GM19239 (cell line): ENCODE measurements at places on chromosomes 16 and 17.

- DNase-seq, result no peak
Measured at GRCh38 chr16:29844575-29845331, 18.3 kb downstream of the CDIPT start.

- no peak for DNase-seq
Measured at GRCh38 chr16:78116946-78117345, 17.5 kb downstream of the WWOX start.

DNA sequence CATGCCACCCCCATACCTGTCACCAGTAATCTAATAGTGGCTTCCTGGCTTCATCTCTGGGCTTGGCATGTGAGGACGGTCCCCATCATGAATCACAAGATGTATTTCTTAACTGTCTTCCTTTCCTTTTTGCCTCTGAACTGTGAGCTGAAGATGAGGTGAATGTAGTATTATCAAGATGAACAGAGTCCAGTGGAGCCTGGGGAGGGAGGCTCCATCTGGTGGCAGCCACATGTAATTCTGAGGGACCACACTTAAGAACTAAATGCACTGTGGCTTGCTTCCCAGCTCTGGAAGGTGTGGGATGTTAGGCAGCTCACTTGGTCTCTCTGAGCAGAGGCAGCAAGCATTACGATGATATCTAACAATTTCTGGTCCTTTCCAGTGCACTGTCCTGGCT, 354.9 kb upstream of the ASIC2 start:
- DNase-seq, result no peak

- no peak for DNase-seq
Measured at GRCh38 chr17:81160747-81161453, 4.4 kb upstream of the PVALEF start.

- DNase-seq, result peak; percentile 29
Measured at GRCh38 chr17:18039535-18040260, 490 bp downstream of the GID4 start.

DNA sequence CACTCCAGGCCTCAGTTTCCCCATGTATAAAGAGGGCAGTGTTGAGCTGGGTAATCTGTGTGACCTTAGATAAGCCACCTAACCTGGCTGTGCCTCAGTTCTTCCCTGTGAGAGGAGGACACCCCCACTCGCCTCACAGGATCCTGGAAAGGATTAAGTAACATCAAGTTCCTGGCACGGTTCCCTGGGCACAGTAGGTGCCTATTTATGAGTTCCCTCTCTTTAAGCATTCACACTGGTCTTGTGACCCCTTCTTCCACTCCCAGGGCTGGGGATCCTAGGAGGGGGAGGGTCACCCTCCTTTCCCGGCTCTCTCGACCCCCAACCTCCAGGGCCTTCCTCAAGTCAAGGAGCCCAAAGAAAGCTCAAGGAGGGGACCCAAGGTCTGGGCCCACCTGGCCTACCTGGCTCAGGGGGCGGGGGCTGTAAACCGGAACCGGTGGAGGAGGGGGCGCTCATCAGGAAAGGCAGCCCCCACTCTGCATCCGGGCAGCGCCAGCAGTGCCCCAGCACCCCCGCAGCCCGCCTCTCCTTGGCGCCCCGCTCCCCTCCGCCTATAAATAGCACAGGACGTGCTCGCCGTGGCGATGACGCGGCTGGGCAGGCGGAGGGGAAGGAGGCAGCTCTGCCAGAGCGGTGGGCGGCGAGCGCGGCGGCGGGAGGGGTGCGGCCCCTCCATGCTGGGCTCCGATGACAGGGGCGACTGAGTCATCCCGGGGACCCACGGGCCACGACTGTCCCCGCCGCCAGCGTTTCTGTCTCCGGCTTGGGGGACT, 9.4 kb downstream of the RPL19 start:
- DNase-seq, result no peak

GRCh38 chr16:30351586-30352419, 3.3 kb downstream of the CD2BP2 start:
- no peak for DNase-seq

DNA sequence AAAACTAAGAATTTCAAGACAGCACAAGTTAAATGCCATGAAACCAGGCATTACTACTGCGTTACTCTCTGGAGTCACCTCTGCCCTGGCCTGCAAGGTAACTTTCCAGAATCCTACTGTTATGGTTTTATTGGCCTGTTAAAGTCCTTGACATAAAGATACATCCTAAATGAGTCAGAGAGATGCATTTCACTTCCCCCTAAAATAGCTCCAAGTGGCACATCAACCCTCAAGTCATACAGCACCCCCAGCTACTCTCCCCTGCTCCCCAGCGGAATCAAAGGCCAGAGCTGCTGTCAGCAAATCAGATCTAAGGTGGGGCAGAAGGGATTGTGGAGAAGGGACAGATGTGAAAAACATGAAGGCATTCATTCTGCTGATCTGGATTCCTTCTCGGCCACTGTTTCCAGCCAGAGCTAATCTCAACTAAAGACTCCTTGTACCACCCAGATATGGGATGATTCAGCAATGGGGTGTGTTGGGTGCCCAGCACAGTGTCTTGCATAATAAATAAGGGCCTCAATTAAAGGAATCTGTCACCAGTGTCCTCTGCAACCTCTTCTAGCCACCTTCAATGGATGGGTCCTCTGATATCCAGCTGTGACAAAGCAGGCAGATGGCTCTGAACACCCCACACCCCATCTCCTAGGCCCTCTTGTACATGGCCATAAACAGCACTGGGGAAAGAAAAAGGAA, 8.5 kb upstream of the CCL1 start:
- no peak for DNase-seq

- no peak for DNase-seq
Measured at GRCh38 chr16:83306961-83307593, 500.7 kb upstream of the HSBP1 start.

DNA sequence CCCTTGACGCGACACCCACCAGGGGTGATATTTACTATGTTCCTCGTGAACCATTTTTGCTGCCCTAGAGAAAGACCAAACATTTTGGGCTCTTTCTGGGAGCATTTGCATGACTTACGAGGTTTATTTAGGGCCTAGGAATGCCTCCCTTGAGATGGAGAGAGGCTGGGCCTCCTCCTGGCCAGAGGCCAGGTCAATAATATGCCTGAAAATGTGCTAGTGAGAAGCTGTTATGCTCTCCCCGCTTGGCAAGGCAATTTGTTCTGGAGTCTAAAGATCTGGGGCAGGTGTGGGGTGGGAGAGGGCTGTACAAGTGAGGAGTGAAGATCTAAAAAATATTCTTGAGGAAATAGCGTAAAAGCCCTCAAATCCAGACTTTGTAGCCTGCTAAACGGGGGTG, 587.3 kb upstream of the CDH5 start:
- no peak for DNase-seq

- no peak for DNase-seq
Measured at GRCh38 chr16:82694239-82694874, 67.6 kb downstream of the CDH13 start.

DNA sequence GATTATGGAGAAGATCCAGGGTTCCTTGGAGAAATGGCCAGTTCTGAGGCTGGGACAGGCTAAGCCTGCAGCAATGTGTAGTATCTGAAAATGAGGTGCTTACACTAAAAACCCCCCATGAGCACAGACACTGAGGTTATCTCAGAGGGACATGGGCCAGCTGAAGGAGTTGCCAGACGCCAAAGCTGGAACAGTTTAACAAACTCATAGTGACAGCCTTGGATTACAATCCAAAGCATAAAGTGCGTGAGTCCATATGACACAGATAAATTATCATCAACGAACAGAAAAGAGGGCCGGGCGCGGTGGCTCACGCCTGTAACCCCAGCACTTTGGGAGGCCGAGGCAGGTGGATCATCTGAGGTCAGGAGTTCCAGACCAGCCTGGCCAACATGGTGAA, 11.2 kb upstream of the CAPN15 start:
- no peak for DNase-seq

DNA sequence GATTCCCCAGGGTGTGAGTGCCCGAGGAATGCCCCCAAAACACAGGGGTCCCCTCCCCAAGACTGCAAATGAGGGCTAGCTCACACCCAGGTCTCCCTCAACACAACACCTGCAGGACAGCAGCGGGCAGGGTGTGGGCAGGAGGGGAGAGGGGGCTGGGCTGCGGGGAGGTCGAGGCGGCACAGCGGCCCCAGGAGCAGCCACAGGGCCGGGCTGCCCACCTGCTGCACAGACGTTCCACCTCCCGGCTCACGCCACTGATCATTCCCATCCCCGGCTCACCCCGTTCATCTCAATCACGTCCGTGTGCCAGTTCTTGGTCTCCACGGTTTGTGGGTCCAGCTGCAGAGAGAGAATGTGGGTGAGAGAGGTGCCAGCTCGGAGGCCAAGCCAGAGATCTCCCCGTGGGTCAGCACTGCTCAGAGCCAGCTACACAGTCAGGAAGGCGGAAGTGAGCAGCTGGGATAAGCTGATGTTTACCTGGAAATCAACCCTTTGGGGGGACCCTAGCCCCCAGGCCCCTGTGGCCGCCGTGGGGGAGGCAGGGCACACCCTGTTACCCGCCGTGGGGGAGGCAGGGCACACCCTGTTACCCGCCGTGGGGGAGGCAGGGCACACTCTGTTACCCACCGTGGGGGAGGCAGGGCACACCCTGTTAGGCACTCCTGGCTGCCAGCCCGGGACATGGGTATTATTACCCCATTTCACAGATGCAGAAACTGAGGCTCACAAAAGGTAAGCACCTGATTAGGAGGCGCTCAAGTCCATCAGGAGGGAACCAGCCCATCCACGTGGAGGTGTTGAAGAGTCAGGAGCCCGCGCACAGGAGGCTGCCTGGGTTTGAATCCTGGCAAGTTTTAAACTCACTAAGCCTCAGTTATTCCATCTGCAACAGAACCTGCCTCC, 16.1 kb downstream of the TIMM22 start:
- DNase-seq, result no peak

GRCh38 chr17:1035546-1036170, 38.7 kb downstream of the TIMM22 start:
- no peak for DNase-seq

DNA sequence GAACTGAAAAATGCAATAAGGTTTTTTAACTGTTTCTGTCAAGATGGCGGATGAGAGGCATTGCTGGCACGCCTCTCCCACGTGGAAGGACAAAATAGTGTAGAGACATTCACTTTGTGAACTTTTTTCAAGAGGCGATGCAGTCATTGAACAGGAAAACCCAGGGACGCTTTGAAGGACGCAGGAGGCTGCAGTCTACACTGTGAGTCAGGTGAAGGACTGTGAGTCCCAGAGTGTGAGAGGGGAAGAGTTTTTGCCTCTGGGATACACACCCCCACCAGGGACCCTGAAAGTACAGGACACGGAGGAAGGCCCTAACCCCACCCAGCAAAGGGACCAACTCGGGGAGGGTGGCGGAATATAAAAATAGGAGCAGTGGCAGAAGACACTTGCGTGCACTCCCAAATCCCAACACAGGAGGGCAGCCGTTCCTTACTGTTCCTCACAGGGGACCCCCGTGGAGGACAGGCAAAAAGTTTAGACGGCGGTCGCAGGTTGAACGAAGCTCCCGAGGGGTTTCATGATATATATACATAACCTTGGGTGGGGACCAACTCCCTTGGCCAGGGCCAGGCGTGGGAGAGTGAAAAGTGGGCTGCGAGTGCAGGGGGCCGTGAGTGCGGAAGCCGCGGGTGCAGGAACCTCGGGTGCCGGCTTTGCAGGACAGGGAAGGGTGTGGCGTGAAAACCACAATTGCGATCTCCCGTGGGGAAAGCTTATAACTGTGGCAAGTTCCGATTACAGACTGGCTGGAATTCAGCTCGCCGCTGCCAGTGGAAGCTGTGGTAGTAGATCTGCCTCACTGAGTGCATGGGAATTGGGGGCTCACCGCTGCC, 82.0 kb upstream of the ALOX12 start:
- peak; percentile 62 for DNase-seq

GRCh38 chr17:34997355-34997862, 17.1 kb downstream of the LIG3 start:
- no peak for DNase-seq

DNA sequence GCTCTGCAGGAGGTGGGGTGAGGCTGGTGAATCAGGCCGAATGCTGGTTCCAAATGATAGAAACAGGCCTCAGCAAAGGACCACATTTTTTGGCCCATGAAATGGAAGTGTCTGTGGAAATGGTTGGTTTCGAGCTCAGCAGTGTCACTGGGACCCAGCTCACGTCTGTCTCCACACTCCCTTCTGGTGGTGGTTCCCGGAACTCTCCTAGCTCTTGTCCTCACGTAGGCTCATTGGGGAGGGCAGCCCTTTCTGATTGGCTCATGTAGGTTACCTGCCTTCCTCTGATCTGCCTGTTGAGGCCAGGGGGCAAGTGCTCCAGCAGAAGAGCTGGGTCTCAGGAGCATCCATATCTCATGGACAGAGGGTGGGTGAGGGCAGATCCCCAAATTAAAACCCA, 4.0 kb downstream of the ALG1 start:
- DNase-seq, result no peak

DNA sequence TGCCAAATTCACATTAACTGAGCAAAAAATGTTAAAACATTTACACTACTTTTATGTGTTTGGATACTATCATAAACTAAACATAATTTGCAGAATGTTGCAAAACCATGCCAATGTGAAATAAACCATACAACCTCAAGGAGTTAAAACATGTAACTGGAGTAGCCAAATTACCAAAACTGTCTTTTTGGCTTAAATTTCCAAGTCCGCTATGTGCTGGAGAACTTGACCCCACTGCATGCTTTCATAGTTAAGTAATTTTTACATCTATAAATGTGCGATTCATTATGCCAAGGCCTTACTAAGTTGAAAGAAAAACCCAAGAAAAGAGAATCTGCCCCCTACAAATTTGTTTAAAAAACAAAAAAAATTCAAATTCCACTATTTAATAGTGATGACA, 28.2 kb downstream of the BRD7 start:
- DNase-seq, result no peak

DNA sequence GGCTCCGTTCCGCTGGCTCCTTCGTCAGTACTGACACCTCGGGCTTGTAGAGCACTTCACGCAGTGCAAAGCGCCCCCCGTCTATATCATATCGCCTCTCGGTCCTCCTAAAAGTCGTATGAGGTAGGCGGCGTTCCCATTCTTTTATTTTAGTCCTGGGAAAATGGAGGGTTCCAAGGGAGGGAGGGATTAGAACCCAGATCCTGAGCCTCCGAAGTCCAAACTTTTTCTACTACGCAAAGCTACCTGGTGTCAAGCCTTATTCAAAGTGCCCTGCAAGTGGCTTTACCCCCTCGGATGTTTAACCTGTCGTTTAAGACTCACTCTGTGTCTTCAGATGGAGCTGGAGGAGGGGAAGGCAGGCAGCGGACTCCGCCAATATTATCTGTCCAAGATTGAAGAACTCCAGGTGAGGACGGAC, 348 bp upstream of the FTSJ3 start:
- DNase-seq, result no peak

GRCh38 chr16:18803569-18804462, 2.5 kb upstream of the ARL6IP1 start:
- no peak for DNase-seq

GRCh38 chr17:14080847-14081251, 11.5 kb downstream of the COX10 start:
- no peak for DNase-seq

- DNase-seq, result no peak
Measured at GRCh38 chr17:77610518-77610893, 348.0 kb upstream of the TNRC6C start.
